ENCODE measurements at places on chromosomes 1 and 21.

DNA sequence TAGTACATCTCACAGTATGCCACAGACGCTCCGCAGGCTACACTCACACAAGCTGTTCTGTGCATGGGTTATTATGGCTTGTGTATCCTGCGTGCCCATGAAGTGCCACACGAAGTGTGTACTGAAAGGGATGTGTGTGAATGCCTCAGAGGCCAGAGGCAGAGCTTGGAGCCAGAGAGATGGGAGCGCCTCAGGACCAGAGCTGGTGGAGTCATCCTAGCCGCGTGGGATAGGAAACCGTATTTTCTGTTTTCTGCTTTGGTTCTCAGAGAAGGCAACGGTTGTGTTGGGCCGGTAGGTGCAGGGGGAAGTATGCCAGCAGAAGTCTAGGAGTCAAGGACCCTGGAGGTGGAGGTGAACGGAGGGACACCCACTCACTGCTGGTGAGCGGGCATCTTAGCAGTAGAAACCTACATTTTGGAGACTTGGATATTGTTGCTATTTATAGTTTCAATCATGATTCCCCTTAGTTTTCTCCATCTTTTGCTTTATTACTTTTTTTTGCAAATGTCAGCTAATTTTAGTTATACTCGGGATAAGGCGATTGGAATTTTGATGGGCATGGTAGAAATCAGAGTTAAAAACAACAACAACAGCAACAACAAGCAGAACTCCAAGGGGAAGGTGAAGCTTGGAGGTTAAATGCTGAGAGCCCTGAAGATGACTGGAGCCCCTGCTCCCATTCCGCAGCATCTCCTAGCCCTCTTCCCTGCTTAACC lies 188.2 kb downstream of the DYRK1A start:
- no peak for DNase-seq

DNA sequence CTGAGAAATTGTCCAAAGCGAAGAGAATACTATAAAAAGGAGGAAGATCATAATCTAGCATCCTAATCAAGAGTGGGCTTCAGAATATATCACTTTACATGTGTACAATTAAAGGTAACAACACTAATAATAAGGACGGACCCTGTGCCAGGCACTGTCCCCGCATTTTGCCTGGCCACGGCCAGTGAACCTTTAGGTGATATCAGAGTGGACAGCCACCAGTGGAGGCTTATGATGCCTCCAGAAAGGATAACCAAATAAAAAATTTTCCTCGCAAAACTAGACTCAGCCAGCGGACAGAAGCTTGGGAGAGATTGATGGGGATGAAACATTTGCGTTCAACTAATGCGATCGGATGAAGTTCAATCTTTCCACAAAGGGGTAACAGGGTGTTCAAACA lies 436.4 kb downstream of the NPHP4 start:
- no peak for DNase-seq

- DNase-seq = no peak
Observed at GRCh38 chr1:7493711-7494454, 277.2 kb upstream of the VAMP3 start.

DNA sequence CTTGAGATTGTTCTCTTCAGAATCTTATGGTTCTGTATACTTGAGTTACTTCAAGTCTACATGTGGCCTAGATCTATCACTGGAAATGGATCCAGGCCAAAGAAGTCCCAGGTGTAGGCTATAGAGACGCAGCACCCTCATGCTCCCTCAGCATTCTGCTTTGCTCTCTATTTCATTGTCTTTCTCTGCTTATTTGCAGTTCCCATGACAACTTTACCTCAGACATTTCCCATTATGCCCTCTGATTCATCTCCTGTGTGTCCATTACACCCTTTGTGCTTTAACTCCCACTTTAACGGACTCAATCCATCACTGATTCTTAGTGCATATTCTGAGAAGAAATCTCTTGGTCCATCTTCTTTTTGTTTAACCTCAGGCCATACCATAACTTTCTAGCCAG lies 236.9 kb upstream of the NRIP1 start:
- no peak for DNase-seq

DNA sequence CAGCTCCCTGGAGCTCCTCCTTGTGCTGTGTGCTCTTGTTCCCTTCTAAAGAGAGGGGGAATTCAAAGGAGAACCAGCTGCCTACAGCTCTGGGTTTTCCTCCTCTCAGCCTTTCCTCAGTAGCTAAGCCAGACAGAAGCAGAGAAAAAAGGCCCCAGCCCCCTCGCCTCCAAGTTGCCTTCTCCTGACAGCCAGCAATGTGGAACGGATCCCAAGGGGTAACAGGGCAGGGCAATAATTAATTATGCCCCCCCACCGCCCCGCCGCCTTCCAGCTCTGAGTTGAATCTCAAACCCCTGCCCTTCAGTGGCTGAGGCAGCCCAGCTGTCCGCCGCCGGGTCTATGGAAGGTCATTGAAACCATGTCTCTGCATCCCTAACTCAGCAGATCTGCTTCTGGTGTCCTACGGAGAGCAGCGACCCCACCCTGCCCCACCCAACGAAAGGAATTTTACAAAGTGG lies 69.0 kb upstream of the GOLT1A start:
- DNase-seq = no peak

DNA sequence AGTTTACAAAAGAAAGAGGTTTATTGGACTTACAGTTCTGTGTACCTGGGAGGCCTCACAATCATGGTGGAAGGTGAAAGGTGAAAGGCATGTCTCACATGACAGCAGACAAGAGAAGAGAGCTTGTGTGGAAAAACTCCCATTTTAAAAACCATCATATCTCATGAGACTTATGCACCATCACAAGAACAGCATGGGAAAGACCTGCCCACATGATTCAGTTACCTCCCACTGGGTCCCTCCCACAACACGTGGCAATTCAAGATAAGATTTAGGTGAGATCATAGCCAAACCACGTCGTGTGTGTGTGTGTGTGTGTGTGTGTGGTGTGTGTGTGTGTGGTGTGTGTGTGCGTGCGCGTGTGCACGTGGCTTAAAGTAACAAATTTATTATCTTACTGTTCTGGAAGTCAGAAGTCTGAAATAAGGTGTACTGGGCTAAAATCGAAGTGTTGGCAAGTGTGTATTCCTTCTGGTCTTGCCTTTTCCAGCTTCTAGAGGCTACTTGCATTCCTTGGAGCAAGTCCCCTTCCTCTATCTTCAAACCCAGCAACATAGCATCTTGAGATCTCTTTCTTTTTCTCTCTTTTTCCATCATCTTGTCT lies 48.1 kb upstream of the MPC2 start:
- DNase-seq = no peak

DNA sequence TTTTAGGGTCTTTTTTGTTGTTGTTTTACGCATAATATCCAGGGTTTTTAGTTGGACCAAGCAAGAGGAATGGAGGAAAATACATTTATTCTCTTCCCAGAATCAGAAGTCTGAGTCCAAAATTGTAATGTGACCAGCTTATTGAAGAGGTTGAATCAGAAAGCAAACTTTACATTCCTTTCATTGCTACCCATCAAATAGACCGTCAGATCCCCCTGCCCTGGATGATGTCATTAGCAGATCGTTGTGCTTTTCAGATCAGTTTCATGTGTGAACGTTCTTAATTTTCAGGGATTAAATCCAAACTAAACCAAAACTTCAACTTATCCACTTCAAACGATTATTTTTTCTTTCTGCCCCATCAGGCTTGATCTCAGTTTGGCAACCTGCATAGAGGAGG lies 85.7 kb upstream of the NGF start:
- DNase-seq = no peak

DNA sequence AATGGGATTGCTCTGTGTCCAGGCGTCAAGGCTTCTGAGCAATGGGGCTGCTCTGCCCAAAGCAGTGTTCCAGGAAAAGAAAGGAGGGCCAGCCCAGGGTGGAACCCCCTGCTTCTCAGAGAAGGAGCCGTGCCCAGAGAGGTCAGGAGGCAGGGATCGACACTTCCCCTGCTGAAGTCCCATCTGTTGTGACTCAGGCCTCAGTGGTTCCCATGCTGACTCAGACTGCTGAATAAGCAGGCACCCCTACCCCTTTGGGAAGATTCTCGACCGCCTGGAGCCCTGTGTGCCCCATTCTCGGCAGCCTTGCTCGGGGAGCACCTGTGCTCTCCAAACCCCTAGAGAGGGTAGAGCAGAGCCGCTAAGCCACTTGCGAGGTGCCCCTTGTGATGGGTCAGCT lies 23.9 kb downstream of the PKP1 start:
- DNase-seq = no peak

DNA sequence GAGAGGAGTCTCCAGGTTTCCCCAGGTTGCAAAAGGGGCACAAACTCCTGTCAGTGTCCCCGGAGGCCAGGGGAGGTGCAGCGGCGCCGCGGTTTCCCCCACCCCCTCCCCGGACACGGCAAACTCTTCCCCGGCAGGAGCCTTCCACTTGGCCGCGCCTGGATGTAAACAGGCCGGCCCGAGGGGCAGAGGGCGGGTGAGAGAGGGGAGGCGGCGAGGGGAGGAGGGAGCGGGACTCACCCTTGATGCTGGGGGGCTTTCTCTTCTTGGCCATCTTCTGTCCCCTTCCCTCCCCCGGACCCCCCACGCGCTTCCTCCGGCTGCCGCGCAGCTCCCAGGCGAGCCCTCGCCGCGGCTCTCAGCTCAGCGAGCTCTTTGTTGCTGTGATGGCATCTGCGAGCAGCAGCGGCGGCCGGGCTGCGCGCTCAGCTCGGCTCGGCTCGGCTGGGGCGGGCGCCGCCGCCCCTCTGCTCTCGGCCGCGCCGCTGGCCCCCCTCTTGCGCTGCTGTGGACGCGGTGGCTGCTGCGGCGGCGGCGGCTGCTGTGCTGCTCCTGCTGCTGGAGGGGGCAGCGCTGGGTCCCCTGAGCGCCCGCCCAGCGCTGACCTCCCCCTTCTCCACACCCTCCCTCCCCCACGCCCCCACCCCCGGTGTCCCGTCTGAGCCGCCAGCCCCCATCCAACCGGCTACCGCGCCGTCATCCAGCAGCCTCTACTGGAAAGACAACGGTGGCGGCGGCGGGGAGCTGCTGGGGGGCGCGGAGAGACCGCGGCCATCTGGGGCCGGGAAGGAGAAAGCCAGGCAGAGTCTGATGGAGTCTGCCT lies 4.9 kb upstream of the SLC44A5 start:
- no peak for DNase-seq

DNA sequence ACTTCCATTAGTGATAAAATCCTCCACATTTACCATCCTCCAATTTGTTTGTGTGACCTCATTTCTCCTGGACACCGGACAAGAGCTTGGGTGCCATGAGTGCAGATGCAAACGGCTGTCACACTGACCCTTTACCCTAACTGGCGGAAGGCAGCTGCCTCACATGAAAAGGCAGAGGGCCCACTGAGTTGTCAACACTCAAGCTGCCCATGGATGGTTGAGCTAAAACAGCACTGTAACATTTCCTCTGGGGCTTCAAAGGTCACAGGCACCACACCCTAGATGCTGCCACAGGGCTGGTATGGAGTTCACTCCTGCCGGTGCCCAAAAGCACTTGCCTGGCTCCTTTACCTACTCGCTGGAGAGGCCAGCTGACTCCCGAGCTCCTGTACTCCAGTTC lies 653.4 kb downstream of the KCNT2 start:
- no peak for DNase-seq

GRCh38 chr1:186206048-186206570 lies 168.9 kb downstream of the TPR start:
- DNase-seq = no peak

GRCh38 chr1:12102066-12102465 lies 39.0 kb downstream of the TNFRSF8 start:
- no peak for DNase-seq

DNA sequence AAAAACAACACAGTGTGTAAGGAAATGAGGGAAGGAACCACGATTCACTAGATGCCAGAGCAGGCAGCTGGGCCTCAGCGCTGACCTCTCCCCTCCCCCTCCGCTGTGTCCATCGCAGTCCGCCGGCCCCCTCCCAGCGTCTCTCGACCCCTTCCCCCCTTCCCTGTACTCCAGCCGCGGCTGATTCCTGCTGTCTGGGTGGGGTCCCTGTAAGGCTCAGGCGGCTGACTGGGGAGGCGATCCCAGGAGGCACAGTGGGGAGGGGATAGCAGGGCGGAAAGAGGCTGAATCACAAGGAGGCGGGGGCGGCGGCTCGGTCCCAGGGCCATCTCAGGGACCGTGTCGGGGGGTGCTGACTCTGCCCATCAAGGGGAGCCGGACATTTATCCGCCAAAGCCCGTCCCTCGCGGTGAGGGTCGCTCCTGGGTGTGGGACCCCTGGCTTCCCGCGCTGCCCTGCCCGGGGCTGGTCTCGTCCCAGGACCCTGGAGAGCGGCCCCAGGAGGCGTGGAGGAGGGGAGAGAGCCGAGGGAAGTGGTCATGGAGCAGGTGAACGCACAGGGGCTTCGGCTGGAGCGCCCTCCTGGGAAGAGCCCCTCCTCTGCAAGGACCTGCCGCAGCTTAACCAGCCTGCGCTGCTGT lies 241.9 kb downstream of the PTPRU start:
- DNase-seq = no peak

DNA sequence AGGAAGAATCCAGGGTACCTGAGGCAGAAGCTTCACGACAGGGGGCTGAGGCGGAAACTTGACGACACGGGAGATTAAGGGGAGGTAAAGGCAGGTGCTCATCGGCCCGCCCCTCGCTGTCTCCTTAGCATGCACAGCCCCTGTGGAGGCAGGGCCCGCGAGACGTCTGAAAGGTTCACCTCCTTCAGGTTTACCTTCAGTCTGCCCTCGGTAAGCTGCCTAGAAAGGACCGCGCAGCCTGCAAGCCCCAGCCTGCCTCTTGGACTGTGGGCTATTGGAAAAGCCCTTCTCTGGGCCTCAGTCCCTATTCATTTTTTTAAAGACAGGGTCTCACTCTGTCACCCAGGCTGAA lies 28.5 kb downstream of the KNCN start:
- no peak for DNase-seq

- no peak for DNase-seq
Observed at GRCh38 chr21:39111931-39112550, 71.2 kb downstream of the PSMG1 start.

DNA sequence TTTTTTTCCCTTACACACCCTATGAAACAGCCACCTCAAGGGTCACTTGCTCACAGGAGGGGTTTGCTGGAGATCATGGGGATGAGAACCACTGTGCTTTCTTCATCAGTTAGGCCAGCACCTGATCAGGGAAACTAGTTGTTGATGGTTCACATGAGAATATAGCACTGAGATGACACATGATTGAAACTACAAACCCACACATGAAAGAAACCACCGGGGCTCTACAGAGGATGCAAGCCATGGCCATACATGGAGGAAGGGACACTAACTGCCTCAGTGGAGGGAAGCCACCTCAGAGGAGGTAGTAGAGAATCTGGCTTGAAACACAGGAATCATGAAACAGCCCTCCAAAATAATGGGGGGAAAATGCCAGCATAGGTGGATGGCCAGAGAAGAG lies 63.2 kb downstream of the PRKAB2 start:
- DNase-seq = no peak

DNA sequence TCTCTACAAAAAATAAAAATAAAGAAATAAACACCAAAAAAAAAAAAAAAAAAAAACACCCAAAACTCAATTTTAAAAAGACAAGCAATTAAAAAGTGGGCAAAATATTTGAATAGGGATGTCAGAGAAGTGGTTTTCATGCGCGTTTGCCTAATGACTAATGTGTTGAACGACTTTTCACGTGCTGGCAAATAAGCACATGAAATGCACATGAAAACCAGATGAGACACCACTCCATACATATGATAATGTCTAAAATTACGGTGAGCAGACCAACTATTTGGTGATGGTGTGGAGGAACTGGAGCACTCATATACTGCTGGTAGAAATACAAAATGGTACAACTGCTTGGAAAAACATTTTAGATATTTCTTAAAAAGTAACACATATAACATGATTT lies 39.4 kb upstream of the UHMK1 start:
- no peak for DNase-seq
